HS-27A (cell line): ENCODE measurements at places on chromosomes 13 and 19.

DNA sequence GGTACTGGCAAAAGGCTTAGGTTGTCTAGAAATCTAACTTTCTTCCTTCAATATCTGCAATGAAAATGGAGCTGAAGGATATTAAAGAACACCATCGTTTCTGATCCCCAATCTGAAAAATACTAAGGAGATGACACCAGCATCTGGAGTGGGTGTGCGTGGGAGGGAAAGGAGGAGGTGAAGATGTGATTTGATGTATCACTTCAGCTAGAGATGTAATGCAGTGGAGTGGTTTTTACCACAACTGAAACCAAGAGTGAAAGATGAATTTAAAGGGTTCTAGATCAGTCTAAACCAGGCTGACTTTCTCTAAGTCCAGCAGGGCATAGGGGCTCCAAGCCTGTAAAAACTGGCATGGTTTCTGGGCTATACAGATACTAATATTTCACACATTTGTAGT, 148.4 kb downstream of the AKAP11 start:
- DNase-seq: no peak

DNA sequence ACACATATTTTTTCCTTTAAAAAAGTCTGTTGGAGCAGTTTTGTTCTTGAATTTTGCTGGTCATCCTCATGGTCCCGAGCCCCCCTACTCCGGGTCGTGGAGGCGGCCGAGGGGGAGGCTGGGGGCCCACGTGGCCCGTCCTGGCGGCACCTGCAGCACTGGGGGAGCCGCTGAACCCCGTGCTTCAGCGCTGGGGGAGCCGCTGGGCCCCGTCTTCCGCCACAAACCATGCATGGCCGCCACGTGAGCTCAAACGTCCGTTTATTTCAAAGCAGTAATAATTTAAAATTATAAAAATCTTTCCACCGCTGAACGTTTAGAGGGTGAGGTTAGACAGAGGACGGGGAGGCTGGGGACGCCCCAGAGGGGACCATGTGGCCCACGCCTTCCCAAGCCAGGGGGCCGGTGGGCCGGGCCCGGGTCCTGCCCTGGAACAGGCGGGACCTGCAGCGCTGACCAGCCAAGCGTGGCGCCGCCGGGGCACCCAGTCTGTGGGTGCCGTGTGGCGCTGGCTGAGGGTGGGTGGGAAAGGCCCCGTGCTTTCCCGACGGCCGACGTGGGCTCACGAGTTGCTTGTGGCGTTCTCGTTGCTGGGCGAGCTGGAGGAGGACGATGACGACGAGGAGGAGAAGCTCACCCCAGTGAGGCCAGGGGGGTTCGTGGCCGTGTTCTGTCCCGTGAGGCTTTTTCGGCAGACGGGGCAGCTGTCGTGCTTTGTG, 8.0 kb downstream of the FGF22 start:
- no peak for DNase-seq

DNA sequence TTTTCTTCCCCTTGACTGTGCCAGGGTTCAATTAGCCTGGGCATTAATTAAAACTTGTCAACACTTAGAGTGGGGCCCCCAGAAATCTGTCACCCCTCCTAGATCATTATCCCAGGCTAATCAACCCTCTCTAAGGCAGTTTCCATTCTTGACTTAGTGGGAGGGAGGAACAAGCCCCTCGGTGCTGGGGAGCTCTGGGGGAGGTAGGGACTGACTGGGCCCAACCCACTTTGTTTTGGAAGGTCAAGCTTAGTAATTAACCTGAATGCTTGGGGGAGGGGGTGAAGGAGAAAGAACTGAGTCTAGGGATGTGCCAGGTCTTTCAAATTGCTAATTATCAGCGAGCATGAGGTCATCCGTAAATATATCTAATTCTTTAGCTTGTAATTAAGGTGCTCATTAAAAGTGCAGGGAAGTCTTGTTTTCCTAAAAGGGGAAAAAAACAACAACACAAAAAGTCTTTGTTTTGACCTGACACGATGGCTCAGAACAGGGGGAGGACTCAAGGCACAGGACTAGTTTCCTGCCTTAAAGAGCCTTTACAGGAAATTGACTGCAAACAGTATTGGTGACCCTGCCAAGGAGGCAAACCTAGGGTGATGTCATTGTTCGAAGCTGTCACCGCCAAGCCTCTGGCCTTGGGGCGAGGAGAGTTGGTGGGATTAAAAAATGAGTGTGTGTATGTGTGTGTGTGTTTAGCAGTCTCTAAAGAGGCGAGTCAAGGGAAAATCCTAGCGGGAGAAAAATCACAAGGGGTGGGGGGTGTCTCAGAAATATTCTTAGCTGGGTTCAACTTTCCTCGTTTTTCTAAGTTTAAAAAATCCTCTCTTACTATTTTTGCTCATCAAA, 19.4 kb downstream of the ACTN4 start:
- no peak for DNase-seq

DNA sequence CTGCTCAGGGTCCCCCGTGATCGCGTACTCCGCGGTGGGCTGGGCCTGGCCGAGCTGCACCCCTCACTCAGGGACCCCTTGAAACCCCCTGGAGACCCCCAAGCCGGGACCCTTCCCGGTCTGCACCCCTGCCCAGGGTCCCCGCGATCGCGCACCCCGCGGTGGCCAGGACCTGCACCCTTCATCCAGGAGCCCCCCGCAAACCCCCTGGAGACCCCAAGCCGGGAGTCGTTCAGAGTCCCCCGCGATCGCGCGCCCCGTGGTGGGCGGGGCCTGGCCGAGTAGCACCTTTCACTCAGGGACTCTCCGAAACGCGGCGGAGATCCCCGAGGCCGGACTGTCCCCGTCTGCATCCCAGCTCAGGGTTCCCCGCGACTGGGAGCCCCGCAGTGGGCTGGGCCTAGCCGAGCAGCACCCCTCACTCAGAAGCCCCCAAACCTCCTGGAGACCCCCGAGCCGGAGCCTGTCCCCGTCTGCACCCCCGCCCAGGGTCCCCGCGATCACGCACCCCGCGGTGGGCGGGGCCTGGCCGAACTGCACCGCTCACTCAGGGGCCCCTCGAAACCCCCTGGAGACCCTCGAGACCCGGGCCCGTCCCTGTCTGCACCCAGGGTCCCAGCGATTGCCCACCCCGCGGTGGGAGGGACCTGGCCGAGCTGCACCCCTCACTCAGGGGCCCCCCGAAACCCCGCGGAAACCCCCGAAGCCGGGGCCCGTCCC, 748 bp downstream of the LMNB2 start:
- no peak for DNase-seq
